ENCODE measurements at places on chromosomes 12 and 14.

DNA sequence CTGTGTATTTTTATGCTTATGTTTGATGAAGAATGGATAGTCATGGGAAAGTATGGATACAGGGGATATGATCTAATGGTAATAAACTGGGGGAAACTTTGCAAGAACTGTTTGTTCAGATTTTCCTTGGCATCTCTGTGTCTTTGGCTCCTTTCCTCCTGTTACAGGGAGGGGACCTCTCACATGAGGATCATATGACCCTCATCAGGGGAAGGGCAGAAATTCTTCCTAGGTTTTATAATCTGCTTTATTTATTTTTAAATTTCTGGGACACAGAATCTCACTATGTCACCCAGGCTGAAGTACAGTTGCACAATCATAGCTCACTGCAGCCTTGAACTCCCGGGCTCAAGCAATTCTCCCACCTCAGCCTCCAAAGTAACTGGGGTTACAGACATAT lies 526.5 kb downstream of the CCER1 start:
- DNase-seq: no peak

GRCh38 chr14:99889268-99889667 lies 96.1 kb downstream of the EML1 start:
- DNase-seq: no peak

GRCh38 chr12:50538182-50538581 lies 33.4 kb downstream of the DIP2B start:
- DNase-seq: no peak

- DNase-seq: no peak
These were observed 18.9 kb upstream of the PLEKHH1 start for GRCh38 chr14:67514203-67514607.

GRCh38 chr12:988646-989045 lies 2.4 kb upstream of the ERC1 start:
- no peak for DNase-seq

DNA sequence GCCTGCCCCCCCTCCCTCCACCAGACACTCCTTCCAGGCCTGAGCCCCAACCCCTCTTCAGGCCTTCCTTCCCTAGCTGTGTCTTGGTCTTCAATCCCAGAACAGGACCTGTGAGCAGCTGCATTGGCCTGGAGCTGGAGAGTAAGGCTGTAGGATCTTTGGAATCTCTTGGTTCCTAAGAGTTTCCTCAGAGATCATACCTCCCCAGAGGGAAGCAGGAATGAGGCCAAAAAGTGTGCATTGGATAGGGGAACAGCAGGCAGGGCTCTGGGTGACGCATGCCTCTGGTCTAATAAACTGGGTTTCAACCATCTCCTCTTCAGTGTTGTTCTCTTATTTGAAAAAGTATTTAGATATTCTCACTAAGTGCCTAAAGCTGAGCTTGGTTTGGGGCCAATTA lies 1.8 kb upstream of the SMARCD1 start:
- no peak for DNase-seq

GRCh38 chr14:65860956-65861611 lies 448.6 kb downstream of the FUT8 start:
- DNase-seq: no peak

GRCh38 chr12:88985011-88985410 lies 367.3 kb downstream of the DUSP6 start:
- no peak for DNase-seq

GRCh38 chr14:24425704-24426103 lies 3.8 kb downstream of the CBLN3 start:
- no peak for DNase-seq

DNA sequence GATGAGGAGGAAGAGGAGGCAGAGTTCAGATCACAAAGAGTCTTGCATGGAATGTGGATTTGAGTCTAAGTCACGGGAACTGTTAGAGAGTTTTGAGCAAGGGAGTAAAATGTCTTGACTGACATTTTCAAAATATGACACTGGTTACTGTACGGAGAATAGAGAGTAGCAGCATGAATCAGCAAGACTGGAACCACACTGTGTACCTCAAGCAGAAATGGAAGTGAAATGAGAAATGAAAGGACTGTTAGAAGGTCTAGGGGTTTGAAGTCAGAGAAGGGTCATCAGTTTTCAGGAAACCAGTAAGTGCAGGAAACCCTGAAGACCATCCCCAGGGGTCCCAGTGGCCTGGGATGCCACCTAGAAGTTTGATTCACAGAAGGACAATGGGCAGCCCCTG lies 236.3 kb downstream of the GALC start:
- no peak for DNase-seq

DNA sequence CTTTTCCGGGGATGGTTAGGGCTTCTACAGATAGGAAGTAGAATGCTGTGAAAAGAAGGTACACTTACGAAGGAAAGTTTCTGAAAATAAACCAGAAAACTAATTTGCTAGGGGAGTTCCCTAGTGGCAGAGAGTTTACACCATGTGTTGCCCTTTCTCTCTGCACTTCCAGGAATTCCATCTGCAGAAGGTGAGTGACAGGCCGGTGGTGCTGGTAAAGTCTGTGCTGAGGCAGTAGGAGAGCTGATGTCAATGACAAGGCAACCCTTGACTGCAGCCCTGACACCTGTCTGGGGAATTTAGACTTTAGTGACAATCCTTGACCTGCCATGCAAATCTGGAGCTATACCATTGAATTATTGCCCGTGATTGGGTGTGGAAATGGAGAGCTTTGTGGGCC lies 687.8 kb downstream of the NRXN3 start:
- no peak for DNase-seq

DNA sequence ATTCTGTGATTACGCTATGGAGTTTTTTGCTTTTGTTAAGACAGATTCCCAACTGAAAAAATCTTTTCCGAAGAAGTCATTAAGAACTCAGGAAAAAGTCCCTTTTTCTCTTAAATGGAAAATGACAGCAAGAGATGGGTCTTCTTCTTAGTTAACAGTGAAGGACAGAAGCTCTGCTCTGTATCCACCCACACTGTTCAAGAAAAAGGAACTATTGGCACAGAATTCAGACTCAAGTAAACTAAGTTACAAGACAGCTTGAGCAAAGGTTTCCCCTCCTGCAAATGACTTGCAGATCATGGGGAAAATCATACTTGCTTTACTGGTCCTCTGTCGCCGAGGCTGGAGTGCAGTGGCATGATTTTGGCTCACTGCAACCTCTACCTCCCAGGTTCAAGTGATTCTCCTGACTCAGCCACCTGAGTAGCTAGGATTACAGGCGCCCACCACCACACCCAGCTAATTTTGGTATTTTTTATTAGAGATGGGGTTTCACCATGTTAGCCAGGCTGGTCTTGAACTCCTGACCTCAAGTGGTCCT lies 137.1 kb upstream of the AEBP2 start:
- DNase-seq: no peak

- no peak for DNase-seq
These were observed 6.4 kb downstream of the ACTN1 start for GRCh38 chr14:68972507-68973218.

DNA sequence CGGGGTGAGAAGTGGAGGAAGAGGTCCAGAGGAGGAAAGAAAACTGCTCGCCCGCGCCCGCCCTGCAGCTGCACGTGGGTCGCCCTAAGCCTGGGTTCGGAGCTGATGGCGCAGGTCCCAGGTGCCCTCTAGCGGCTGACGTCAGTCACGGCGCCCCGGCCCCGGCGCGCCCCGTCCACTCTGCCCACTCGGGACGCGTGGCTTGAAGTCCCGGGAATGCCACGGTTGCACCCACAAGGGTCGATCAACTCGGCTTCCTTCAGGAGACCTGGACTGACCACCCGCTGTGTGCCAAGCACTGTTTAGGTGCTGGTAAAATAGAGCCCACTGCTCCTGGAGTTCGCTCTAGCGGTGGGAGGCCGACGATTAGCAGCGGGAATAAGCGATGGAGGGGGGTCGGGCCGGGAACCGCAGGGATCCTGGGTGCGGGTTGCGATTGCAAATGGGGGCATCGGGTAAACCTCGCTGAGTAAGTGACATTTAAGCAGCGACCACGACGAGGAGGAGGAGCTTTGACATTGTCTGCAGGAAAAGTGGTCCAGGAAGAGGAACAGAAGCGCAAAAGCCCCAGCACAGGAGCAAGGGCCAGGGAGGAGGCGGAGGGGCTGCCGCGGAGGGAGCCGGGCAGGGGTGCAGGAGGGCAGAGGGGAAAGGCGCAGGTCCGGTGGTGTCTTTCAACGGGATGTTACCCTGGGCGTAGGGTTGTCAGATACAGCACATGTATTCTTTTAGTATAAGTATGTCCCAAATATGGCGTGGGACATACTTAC lies 5.1 kb upstream of the ZNF839 start:
- no peak for DNase-seq

- no peak for DNase-seq
These were observed 31.7 kb upstream of the C2CD5 start for GRCh38 chr12:22576065-22576464.

GRCh38 chr12:57299514-57300016 lies 48.6 kb upstream of the STAC3 start:
- no peak for DNase-seq

- no peak for DNase-seq
These were observed 446.8 kb upstream of the SOX5 start for GRCh38 chr12:24396224-24396623.

- no peak for DNase-seq
These were observed 36.0 kb downstream of the NTF3 start for GRCh38 chr12:5467931-5468330.

DNA sequence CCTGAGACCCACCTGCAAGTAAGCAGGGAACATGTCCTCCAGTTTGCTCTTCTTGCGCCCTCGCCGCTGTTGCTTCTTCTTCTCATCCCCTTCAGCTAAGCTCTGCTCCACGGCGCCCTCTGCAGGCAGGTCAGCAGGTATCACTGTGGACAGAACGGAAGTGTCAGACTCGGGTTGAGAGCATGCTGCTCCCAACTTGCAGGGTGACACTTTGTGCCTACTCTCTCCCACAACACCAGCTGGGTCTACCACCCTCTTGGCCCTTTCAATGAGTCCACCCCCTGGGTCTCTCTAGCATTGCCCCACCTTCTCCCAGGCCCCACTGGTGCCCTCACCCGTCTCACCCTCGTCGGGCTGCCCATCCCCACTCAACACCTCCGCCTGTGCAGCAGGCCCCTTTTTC lies 16.7 kb downstream of the KMT2D start:
- DNase-seq: no peak

- DNase-seq: no peak
These were observed 118.3 kb downstream of the VRK1 start for GRCh38 chr14:96915478-96915877.

GRCh38 chr14:78324353-78324752 lies 154.2 kb downstream of the NRXN3 start:
- DNase-seq: no peak

GRCh38 chr12:82862069-82862841 lies 175.5 kb downstream of the TMTC2 start:
- no peak for DNase-seq

DNA sequence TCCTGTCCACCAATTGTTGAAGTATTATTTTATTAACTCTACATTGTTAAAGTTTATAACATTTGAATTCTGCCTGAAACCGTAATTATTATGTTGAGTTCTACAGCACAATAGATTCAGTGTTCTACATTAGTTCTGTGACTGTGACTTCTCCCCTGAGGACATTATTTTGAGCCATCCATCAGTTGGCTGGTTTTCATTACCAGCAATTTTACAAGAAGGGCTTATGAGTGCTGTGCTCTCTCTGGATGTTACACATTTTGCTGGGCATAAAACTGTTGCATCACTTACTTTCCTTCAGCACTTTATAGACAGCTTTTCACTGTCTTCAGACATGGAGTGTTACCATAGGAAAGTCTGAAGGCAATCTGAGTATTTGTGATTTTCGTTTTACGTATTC lies 118.2 kb upstream of the KITLG start:
- DNase-seq: no peak

GRCh38 chr12:106106061-106106566 lies 32.6 kb downstream of the NUAK1 start:
- DNase-seq: no peak

GRCh38 chr14:98144964-98145363 lies 1127.0 kb downstream of the BCL11B start:
- DNase-seq: no peak
